Skin of body (tissue), 3 donors: ENCODE measurements at places on chromosomes 16 and 17.

GRCh38 chr16:87558682-87559081 is 43.6 kb upstream of the JPH3 start:
- DNase-seq = no peak

DNA sequence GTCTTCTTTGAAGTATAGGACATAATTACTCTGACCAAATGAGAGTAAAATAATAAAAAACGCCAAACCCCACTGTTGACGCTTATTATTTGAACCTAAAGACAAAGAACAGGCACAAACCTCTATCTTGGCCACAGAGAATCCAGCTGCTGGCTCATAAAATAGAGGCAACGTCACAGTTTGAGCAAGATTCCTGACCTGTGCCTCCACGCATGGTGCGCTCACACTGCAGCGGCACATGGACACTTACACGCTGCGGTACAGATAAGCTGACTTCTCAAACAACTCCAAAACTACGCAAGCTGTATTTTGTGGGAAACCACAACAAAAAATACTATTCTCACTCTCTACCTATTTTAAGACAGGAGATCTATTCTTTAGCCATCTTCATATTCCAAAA is 38.8 kb upstream of the TRAP1 start:
- no peak for DNase-seq

GRCh38 chr16:52320930-52321439 is 226.0 kb downstream of the TOX3 start:
- DNase-seq = no peak

GRCh38 chr17:51079049-51079448 is 41.6 kb downstream of the SPAG9 start:
- no peak for DNase-seq

- DNase-seq = no peak
Measured at GRCh38 chr17:1565877-1566276, 3.3 kb upstream of the PITPNA start.

DNA sequence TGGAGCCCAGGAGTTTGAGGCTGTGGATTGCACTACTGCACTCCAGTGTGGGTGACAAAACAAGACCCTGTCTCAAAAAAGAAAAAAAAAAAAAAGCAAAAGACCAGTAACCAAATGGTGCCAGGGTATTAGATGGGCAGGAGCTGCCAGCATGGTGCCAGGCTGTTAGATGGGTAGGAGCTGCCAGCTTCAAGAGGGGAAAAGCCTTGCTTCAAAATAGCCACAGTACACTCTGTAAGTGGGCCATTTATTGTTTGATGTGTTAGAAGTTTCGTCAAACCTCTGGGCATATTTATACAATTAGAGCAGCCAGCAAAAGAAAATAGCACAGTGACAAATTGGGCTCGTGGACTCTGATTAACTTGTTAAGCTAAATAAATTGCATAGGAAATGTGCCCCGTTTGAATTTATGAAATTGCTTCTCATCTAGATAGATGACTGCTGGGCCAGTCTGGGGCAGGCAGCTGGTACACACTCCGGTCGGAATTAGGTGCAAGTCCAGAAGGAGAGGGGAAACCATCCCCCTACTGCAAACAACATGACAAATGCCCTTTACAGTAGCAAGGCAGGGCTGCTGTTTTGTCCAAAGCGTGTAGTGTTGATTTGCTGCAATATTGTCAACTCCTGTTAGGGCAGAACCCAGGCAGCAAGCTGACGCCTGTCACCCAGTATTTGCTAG is 126.3 kb upstream of the IRX3 start:
- DNase-seq = no peak

- no peak for DNase-seq
Measured at GRCh38 chr17:4301066-4301465, 37.3 kb upstream of the ANKFY1 start.

GRCh38 chr16:67346341-67346740 is 19.7 kb downstream of the LRRC36 start:
- DNase-seq = no peak

GRCh38 chr16:73196670-73197069 is 148.7 kb upstream of the ZFHX3 start:
- no peak for DNase-seq

- DNase-seq = no peak
Measured at GRCh38 chr16:68475071-68475470, 26.8 kb upstream of the SMPD3 start.

DNA sequence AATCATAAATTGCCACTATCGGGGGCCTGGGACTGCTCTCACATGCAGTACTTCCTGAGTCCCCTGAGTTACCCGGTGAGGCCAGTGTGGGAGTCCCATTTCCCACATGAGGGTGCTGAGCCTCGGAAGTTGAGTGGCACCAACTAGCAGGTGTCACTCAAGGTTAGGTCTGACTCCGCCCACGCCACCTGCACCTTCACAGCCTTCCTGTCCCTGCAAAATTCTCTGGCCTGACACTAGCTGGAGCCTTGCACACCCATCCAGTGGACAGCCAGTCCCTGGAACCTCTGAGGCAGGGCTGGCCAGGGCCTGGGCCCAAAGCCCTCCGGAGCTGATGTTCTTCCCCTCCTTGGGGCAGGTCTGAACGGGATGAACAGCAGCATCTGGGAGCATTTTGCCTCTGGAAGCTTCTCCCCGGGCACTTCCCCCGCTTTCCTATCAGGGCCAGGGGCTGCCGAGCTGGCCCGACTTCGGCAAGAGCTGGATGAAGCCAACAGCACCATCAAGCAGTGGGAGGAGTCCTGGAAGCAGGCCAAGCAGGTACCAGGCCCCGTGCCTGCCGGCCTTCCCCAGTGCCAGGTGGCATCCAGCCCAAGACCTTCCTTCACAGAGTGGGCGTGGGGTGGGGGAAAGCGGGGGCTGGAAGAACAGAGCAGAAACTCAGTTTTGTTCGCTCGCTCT is 21.9 kb downstream of the UNC13D start:
- no peak for DNase-seq
